ENCODE measurements at places on chromosomes 2 and 18.
A peak's percentile ranks its signal among the peaks of the same experiment; 100 is the strongest.

GRCh38 chr2:238254095-238254723 is 14.4 kb upstream of the HES6 start:
- no peak for DNase-seq

GRCh38 chr2:57906152-57906732 is 140.4 kb upstream of the VRK2 start:
- DNase-seq: no peak

DNA sequence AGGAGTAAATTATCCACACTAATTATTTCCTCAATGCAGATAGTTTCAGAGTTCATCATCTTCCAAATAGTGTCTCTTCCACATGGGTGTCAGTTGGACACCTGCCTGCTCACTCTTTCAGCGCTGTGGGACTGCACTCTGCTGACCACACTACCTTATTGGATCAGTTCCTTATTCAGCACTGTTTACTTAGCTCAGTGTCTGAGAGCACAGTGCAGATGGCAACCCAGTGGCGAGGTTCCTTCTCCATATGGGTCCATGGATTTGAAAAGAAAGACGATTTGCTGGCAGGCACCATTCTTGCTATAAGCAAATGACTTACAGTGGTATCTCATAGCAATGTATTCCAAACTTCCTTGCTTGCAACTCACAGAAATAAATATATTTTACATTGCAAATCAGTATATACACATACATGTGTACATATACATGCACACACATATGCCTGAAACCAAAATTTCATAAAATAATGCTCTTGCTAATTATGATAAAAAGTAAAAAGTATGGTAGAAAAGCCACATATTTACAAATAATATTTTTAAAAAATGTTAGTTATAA is 354.8 kb downstream of the INSIG2 start:
- DNase-seq: no peak

DNA sequence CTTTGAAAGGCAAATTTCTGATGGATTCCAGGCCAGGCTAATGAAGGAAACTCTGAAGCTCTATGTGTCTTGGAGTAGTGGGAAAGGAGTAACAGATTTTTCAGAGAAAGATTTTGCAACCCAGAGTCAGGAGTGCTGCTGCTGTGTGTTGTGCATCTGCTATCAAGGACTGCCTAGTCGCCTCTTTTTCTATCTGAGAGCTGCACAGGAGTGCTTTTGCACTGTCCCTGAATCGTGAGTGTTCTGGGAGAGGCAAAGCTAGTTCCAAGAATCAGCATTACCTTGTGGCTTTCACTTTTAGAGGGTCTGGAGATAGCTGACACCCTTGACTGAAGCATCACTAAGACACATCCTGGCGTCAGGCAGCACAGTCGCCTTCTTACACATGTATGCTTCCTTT is 336.4 kb downstream of the PARD3B start:
- DNase-seq: no peak

- no peak for DNase-seq
Observed at GRCh38 chr2:233221378-233222063, 30.0 kb upstream of the ATG16L1 start.

DNA sequence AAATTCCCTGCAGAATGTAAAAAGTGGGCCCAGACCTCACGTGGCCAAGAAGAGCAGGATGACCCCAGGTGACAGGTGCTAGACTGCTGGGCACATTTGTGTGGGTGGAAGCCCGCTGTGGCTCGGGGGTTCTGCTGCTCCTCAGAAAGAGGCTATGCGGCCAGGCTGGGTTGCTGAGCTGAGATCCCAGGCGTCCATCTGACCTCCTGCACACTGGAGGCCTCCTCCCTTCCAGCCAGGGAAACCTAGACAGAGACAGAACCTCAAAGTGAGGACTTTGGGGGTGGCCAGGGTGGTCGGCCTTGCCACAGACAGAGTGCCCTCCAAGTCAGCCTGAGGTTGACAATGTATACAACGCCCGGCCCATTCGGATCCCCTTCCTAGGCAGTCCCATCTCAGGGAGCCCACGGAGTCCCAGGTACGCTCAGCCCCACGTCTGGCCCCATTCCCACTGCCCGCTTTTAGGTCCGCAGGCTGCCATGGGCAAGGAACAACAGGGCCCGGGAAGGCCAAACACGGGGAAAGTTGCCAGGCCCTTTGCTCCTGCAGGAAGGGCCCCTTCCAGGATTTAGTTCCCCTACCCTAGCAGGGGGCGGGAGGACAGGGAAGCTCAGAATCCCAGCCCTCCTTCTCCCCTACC is 75.6 kb downstream of the KIAA2012 start:
- no peak for DNase-seq

DNA sequence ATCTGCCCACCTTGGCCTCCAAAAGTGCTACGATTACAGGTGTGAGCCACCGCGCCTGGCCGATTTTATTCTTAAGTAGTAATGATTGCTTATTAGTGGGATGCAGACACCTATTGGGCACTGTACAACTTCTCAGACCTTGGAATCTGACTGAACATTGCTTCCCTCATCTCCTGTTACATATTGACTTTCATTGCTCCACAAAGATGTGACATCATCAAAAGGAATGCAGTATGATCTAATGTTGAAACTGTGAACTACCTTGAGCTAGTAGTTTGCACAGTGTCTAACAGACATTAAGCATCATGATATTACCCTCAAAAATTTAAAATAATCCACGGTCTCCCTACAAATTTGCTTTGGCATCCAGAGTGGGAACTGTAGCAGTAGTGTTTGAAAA is 109.8 kb upstream of the SIX2 start:
- no peak for DNase-seq

DNA sequence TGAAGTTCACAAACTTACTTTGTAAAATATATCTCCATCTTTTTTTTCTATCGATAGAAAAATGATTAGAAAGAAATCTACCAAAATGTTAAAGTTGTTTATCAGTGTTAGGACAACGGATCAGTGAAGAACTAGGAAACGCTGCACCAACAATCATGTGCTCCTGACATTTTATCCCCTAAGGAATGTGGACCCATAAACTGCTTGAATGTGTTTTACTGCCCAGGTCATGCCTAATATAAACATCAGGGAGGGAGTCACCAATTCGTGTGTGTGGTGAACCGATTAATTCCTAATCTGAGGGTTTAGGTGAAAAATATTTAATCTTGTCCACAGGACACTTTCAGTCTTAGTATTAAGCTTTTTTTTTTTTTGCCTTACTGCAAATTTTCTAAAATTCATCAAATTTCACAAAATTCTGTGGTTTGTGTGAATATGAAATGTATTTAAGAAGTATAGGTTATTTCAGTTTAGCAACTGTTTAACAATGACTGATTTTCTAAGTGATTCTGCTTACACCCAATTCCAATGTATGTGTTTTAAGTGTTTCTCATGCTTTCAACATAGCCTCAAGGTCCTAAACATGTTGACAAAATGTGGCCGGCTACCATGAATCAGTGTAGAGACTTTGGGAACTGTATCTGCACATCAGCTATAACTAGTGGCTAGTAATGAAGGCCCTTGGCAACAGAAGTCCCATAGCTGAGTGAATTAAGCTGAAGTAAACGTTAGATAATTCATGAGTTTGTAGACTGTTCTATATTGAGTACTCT is 11.1 kb upstream of the KIDINS220 start:
- DNase-seq: no peak

GRCh38 chr2:3001615-3002560 is 375.7 kb downstream of the EIPR1 start:
- DNase-seq: no peak

DNA sequence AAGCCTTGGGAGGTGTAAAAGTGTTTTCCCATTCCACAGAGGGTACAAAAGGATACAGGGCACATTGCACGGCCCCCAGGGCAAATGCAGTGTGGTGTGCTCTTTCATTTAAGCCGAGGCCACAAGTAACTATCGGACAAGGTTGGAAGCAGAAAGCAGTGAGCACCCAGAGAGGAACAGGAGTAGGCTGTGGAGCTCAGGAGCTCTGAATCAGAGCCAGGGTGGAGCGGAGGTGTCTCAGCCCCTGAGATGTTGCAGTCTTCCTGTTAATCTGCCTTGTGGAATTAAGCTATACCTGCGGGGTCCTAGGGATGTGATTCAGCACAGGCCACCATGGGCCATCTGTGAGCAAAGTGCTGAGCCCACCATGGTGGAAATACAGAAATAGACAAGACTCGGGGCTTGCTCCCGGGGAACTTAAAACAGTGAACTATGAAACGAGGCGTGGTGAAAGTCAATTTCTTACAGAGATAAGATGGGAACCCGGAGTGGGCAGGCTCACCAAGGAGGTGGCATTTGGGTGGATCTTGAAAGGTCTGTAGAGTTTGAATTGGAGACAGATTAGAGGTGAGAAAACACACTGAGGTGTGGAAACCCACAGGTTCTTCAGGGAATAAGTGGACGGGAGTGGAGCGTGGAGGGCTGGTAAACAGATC is 44.0 kb downstream of the ASAP2 start:
- no peak for DNase-seq

DNA sequence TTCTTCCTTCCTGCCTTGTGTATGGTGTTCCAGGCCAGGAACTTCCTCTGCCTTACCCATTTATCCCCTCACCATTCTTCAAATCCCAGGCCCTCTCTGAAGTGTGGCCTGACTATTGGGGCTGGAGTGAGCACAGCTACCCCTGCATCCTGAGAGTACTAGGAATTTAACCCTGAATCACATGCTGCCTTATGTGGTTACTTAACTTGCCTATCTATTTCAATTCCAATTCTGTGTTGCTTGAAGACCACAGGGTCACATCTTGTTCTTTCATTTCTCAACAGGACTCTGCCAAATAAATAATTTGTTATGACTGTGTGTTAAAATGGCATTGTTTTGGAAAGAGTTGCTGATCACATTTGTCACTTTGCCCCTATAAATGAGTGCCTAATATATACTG is 108.6 kb downstream of the CERS6 start:
- no peak for DNase-seq

DNA sequence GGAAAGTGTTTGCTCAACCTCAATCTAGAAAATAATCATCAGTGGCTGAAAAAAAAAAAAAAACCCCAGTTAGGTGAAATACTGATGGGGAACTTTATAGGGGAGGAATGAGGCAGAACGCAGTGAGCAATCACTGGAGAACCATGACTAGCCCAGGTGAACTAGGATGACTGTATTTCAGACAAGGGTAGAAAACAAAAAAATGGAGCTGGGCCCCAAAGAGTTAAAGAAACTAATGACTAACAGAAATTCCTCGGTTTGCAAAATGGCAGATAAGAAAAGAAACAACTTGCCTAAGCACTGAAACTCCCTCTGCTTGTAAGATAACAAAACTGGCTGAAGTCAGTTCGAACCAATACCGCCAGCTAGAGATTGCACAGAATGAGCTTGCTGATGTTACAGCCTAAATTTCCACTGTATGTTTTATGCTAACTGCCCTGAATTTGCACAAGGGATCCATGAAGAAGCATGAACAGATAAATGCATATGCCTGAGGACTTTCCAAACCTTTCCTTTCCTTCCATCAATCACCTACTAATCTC is 245.9 kb downstream of the METTL4 start:
- DNase-seq: no peak

- DNase-seq: no peak
Observed at GRCh38 chr2:23037596-23037995, 347.4 kb upstream of the KLHL29 start.

GRCh38 chr2:195575879-195576401 is 81.1 kb upstream of the SLC39A10 start:
- no peak for DNase-seq

DNA sequence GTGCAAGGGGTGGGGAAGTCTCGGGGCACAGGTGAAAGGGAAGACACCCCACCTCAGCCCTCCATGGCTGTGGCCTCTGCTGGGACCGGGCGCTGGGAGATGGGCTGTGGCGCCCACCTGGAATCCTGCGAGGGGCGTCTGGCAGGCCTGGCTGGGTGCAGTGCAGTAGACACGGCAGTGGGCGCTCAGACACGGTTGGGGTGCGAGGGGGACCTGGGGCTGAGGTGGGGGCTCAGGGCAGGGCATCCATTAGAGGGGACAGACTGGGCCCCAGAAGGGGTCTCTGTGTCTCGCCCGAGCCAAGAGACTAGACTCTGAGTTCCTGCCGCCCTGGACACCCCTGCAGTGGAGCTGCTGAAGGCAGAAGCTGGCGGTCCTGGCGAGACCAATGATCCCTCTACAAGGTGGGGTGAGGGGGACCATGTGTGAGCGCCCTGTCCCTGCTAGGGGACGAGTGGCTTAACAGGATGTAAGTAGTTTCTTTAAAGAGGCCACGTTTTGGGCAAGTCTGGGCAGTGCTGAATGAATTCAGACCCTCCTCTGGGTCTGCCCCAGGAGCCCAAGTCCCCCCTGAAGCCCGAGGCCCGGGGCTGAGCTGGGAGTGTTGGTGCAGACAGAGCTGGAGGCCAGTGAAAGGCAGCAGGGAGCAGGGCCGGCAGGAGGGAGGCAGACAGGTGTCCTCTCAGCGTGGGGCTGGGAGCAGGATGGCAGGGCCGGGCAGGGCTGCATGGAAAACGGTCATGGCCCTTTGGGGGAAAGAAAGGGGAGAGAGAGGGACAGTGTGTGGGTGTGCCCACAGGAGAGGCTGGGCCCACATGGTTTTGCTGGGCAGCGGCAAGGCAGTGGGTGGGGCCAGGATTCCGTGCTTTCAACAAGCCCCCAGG is 57.2 kb downstream of the HS6ST1 start:
- DNase-seq: no peak

GRCh38 chr2:115190459-115190858 is 748.0 kb downstream of the DPP10 start:
- DNase-seq: no peak

- DNase-seq: no peak
Observed at GRCh38 chr2:54871457-54872107, 148.1 kb downstream of the EML6 start.

- DNase-seq: no peak
Observed at GRCh38 chr2:26000561-26001082, 18.3 kb upstream of the KIF3C start.

GRCh38 chr2:128639693-128640092 is 321.0 kb upstream of the HS6ST1 start:
- DNase-seq: no peak

DNA sequence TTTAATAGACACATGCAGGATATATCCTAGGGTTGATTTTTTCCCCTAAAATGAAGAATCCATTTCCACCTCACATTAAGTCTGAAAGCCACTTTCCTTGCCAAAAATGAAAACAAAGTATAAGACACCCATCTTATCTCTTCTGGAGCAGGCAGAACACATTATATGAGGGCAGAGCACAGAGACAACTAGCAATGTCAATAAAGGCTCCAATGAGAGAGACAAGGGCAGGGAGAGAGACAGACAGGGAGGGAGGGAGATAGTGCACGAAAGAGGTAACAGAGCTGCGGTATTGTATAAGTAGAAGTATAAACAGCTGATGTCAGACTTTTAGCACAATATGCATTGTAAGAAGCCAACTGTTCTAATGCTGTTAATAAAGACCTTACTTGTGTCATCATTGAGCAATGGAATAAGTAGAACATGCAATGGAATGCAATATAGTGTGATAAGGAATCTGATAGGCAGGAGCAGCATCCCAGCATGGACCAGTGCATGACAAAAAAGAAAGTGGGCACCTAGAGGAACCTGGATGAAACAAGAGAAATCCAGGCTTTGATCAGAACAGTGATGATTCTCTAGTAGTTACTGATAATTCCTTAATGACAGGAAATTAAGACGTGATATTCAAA is 150.6 kb upstream of the TCF4 start:
- DNase-seq: no peak

GRCh38 chr2:27735263-27735904 is 36.1 kb upstream of the MRPL33 start:
- DNase-seq: peak; percentile 69
